ENCODE measurements at places on chromosomes 3 and 15. TPM values are rescaled to one million over a fixed set of nuclear protein-coding genes. Genes with fewer than 3 reads are reported as not detected.
A peak's percentile ranks its signal among the peaks of the same experiment; 100 is the strongest.

DNA sequence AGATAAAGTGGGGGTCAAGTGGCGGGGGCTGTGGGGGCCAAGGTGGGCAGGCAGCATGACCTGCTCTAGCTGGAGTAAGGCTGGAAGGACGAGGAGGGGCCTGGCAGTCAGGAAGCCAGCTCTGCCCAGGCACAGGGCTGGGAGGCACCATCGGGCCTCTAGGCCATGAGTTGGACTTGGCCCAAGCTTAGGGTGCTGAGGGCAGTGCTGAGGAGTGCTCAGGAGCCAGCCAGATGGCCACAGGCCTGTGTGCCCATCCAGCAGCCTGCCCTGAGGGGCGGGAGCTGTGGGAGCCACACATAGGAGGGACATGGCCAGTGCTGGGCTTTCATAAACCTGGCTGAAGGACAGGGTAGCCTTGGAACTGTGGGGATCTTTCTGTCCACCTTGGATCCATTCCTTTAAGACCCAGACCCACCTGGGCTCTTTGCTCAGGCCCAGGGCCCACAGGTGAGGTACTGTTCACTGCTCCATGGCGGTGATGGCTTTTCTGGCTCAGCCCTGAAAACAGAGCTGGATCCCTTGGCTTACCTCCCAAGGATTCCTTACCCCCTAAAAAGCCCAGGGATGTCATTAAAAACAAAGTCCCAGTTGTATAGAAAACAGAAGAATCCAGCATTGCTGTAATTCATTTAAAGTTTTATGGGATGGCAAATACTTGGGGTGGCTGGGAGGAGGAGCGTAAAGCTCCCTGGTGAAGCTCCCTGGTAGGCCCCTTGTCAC lies 137.0 kb downstream of the DNAJB8 start:
- DNase-seq, result no peak

GRCh38 chr3:129180461-129180860 lies 3.2 kb downstream of the CNBP start:
- no peak for DNase-seq

DNA sequence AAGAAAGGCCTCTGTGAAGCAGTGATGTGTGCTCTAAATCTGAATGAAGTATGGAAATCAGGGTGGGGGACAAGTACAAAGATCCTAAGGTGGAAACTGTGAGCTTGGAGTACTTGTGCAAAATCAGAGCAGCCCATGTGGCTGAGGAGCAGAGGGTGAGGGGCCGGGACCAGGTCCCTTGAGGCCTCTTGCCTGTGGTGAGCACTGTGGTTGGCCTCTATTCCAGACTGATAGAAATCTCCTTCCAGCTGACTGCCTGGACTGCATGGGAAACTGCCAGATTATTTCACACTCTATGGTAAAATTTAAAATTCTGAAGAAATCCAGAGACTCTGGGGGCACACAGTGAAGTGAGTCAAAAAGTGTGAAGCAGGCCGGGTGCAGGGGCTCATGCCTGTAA lies 81.4 kb downstream of the TM4SF4 start:
- no peak for DNase-seq

GRCh38 chr15:40354408-40355171 lies 3.4 kb upstream of the DISP2 start:
- peak; percentile 47 for DNase-seq

DNA sequence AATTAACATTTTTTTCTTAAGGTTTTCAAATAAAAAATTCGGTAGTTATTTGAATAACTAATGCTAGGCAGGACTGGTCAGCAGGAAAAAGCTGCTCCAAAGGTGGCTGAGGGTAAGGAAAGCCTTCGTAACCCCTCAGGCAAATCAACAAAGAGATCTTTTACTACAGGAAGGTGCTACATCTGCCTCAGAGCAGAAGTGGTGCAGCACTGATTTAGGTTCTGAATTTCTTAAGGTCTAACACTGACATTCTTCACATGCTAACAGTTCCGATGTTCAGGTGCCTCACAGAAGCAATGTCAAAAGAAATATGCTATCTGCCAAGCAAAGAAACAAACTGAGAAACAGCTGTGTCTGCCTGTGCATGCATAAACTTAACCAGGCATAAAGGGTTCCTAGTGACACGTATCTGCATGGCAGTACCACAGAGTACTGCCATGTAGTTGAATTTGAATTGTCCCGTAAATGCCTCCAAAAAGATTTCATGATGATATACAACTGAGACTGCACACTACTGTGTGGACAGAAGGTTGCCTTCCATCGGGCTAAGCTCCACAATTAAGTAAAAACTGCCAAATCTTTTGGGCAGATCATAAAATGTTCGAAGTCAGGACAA lies 275.0 kb upstream of the NSMCE3 start:
- DNase-seq, result no peak

GRCh38 chr3:31235062-31235700 lies 297.5 kb upstream of the STT3B start:
- DNase-seq, result no peak

- DNase-seq, result no peak
Measured at GRCh38 chr3:126415661-126416591, 21.2 kb downstream of the CFAP100 start.

- no peak for DNase-seq
Measured at GRCh38 chr3:484341-484740, 287.8 kb downstream of the CHL1 start.

DNA sequence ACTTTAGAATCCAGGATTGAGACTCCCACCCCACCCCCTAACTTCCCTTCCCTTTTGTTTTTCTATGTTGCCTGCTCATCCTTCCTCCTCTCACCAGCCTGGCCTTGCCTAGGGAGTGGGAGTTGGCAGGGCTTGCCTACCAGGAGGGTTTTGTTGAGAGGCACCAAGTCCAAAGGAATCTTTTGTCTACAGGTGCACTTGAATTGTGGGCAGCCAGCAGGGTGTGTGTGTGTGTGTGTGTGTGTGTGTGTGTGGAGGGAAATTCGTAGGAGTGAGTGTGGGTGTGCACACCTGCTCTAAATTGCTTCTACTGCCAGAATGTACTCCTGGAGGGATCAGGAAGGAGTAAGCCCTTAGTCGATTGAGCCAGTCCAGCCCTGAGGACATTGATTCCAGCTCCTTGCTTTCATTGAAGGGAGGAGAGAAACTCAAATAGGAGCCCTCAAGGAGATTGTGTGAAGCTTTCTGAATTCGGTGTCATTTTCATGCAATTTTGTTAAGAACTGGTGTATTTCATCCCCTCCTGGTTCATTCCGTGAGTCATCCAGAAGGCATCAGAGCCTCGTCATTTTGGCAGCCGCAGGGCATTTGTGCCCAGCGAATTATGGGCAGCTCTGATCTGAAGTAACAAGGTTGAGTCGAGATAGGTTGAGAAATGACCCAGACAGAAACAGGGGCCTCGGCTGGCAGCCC lies 112.1 kb downstream of the SLCO3A1 start:
- DNase-seq, result no peak

GRCh38 chr3:121592856-121593702 lies at the start of gene FBXO40:
TSS of gene FBXO40 (plus strand) at chr3:121593379. CDS start at chr3:121620576, 27,197 bp downstream.
- DNase-seq, result no peak

DNA sequence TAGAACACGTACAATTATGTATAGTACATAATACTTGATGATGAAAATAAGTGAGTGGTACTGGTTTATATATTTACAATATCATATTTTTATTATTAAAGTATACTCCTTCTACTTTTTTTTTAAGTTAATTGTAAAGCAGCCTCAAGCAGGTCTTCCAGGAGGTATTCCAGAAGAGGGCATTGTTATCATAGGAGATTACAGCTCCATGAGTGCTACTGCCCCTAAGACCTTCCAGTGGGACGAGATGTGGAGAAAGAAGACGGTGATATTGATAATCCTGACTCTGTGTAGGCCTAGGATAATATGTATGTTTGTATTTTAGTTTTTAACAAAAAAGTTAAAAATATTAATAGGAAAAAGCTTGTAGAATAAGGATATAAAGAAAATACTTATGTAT lies 40.3 kb upstream of the SCN5A start:
- DNase-seq, result no peak

GRCh38 chr3:73768524-73769308 lies 144.0 kb upstream of the PDZRN3 start:
- DNase-seq, result no peak

DNA sequence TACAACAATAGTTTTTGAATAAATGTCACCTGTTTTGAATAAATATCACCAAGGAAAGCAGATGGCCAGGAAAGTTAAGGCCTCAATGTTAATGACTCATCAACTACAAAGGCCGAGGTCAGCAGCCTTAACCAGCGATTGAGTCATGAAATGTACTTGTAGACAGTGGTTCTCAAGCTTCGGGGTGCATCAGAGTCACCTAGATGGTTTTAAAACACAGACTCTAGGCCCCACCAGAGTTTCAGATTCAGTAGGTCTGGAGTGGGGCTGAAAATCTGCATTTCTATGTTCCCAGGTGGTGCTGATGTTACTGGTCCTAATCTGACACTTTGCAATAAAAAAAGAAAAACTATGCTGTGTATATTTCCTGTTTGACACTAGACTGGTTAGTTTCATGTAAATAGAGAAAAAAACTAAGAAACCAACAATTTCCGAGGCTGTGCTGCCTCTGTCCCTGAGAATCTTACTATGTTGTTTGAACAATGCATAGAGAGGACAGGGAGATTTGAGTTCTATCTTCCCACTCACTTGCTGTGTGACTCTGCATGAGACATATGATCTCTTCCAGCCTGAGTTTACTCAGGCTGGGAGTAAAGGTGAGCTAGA lies 9.8 kb downstream of the RAB27A start:
- peak; percentile 74 for DNase-seq

- no peak for DNase-seq
Measured at GRCh38 chr3:179695672-179696313, 43.0 kb downstream of the USP13 start.

GRCh38 chr3:187062526-187063177 lies 76.6 kb downstream of the RPL39L start:
- DNase-seq, result no peak

DNA sequence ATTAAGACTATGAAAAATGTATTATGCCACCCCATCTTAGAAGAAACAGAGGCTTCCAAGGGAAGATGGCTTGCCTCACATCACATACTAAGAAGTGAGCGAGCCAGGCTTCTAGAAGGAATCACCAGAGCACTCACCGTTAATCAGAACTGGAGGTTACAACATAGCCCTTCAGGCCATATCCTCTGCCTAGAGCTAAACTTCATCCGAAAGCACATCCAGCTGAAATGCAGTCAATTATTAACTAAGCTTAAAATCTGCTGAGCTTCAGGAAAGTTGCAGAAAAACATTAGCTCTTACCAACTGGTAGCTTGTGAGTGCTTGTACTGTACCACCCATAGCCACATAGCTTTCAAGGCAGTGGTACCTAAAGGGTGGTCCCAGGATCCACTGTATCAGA lies 483.2 kb downstream of the TBL1XR1 start:
- no peak for DNase-seq

DNA sequence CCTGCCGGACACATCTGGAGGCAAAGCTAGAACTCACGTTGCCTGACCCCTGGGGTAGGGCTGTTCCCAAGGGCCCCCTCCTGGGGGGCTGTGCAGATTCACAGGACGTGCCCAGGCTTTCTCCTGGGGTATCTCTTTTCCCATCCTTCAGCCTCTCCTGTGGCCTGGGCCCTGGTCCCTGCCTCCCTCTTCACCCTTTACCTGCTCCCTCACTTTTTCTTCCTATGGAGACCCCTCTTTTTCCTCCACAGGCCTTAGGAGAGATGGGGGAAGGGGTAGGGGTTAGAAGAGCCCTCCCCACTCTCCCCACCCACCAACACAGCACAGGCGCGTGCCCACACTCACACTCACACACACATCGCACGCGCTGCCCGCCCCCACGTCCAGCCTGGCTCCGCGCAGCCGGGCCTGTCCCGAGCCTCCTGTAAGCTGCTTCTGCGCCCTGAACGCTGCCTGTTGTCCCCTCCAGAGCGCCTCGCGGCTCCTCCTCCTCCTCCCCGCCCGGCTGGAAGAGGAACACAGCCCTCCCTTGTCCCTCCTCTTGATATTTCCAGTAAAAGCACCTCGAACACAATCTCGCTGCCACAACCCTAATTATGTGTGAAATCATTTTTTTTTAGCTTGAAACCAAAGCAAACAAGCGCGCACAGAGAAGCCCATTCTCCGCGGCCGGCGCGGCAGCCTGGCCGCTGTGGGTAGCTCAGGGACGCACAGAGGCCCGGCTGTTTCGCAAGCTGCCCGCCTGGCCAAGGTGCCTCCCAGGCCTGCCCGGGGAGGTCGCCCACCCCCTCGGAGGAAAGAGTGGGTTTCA lies 33.9 kb upstream of the ACAN start:
- peak; percentile 0 for DNase-seq

GRCh38 chr3:39063143-39063542 lies 11.3 kb downstream of the WDR48 start:
- DNase-seq, result no peak

DNA sequence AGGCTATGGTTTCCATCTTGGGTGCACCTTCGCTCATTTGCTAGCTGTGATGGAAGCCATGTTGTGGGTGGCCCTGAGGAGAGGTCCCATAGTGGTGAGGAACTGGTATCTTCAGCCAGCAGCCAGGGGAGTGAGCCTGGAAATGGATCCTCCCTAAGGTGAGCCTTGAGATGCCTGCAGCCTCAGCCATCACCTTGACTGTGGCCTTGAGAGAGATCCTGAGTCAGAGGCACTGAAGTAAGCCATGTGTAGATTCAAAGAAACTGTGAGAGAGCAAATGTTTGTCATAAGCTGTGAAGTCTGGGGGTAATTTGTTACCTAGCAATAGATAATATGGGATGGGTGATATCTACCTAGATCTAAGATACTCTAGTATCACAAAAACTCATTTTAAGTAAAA lies 105.3 kb downstream of the SNRK start:
- DNase-seq, result no peak

DNA sequence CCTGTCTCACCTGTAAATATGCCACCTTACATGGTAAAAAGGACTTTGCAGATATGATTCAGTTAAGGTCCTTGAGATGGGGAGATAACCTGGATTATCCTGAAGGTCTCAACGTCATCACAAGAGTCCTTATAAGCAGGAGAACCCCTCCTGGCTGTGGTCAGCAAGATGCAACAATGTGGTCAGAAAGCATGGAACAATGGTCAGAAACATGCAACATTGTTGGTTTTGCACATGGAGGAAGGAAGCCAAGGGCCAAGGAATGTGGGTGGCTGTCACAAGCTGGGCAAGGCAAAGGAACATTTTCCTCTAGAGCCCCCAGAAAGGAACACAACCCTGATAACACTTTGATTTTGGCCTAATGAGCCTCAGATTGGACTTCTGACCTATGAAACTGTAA lies 9.4 kb upstream of the SUMF1 start:
- no peak for DNase-seq

POLQ gene
- 1.1 TPM for total RNA-seq

SLC51A gene
- total RNA-seq, result not detected

CPNE9 gene
- 0.81 TPM for total RNA-seq

LRRK1 gene
- 20.2 TPM for total RNA-seq

LRRC31 gene
- total RNA-seq, result not detected

CCDC33 gene
- total RNA-seq, result not detected

LRTM1 gene
- total RNA-seq, result not detected

PDE8A gene
- total RNA-seq, result 5.7 TPM

HRH1 gene
- under 0.01 TPM for total RNA-seq

TM4SF1 gene
- total RNA-seq, result 114 TPM

DPPA2 gene
- under 0.01 TPM for total RNA-seq

LSAMP gene
- 0.27 TPM for total RNA-seq

ST3GAL6 gene
- 2.7 TPM for total RNA-seq

GOLGA6B gene
- not detected for total RNA-seq

GOLGA8T gene
- not detected for total RNA-seq

APOD gene
- not detected for total RNA-seq

SAMMSON gene
- under 0.01 TPM for total RNA-seq

DLL4 gene
- under 0.01 TPM for total RNA-seq

ALAS1 gene
- 25.6 TPM for total RNA-seq

MCTP2 gene
- total RNA-seq, result 94.8 TPM

CPNE4 gene
- not detected for total RNA-seq

UBL7 gene
- 94.0 TPM for total RNA-seq
